ENCODE measurements at places on chromosomes 12 and 14. TPM values are rescaled to one million over a fixed set of nuclear protein-coding genes. Genes with fewer than 3 reads are reported as not detected.

- H3K4me1 ChIP-seq = no peaks in the 10 kb centered on the region
- no peak overlapping the region for H3K27ac ChIP-seq
- H3K4me3 ChIP-seq = no peak overlapping the region
- no peak for DNase-seq
- no peaks in the 10 kb centered on the region for H3K36me3 ChIP-seq
Measured at GRCh38 chr14:83777516-83777915, 1752.4 kb upstream of the FLRT2 start.

DNA sequence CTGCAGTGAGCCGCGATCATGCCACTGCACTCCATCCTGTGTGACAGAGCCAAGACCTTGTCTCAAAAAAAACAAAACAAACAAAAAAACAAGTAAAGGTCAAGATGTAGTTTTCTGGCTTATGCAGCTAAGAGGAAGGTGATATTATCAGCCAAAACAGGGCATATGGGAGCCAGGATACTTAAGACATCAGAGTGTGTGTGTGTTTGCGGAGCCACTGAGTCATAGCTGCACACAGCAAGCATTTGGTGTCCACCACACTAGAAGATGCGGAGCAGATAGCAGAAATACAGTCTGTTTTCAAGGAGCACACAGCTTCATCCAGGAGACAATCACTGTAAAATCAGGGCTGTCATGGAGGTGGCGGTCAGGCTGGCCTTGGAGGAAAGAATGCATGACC lies 72.6 kb upstream of the REP15 start:
- H3K4me3 ChIP-seq = no peak overlapping the region
- DNase-seq = no peak
- no peaks in the 10 kb centered on the region for H3K27me3 ChIP-seq
- peaks cover 8% of the 10 kb centered on the region for H3K4me1 ChIP-seq

DNA sequence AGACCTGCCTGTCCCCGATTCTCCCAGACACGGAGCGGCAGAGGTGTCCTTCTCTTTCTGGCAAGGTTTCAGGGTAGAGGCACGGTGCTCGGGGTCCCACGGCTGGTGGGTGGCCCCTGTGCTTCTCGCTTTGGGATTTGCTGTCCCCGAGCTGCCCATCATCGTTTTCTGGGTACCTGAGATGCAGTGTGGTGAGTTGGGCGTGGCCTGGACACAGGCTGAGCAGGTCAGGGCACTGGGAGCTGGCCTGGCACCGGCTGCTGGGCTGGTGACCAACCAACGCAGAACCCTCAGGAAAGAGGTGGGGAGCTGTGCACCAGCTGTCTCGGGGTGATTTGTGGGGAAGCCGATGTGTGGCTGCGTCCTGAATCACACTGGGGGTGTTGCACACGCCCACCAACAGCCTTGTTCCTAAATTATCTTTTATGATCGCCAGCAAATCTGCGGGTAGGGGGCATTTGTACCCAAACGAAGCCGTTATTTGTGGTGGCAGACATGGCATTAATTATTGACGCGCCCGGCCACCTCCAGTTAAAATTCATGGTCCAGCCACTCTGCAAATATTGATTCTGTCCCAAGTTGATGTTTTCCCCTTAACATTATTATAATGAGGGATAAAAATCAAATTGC lies 61.0 kb downstream of the KIF26A start:
- H3K27me3 ChIP-seq = no peaks in the 10 kb centered on the region
- H3K36me3 ChIP-seq = no peaks in the 10 kb centered on the region
- H3K4me3 ChIP-seq = no peak overlapping the region
- no peak overlapping the region for H3K27ac ChIP-seq
- DNase-seq = no peak
- H3K4me1 ChIP-seq = no peaks in the 10 kb centered on the region

DNA sequence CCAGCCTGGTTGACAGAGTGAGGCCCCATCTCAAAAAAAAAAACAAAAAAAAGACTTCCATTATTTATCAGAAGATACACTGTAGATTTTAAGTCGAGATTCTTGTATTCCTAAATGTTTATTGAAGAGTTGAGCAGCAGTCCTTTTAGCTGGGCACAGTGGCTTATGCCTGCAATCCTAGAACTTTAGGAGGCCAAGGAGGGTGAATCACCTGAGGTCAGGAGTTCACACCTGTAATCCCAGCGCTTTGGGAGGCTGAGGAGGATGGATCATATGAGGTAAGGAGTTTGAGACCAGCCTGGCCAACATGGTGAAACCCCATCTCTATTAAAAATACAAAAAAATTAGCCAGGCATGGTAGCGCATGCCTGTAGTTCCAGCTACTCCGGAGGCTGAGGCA lies 57.6 kb downstream of the HEATR5A start:
- H3K27me3 ChIP-seq = no peaks in the 10 kb centered on the region
- DNase-seq = no peak
- H3K36me3 ChIP-seq = no peaks in the 10 kb centered on the region
- H3K4me3 ChIP-seq = no peak overlapping the region

DNA sequence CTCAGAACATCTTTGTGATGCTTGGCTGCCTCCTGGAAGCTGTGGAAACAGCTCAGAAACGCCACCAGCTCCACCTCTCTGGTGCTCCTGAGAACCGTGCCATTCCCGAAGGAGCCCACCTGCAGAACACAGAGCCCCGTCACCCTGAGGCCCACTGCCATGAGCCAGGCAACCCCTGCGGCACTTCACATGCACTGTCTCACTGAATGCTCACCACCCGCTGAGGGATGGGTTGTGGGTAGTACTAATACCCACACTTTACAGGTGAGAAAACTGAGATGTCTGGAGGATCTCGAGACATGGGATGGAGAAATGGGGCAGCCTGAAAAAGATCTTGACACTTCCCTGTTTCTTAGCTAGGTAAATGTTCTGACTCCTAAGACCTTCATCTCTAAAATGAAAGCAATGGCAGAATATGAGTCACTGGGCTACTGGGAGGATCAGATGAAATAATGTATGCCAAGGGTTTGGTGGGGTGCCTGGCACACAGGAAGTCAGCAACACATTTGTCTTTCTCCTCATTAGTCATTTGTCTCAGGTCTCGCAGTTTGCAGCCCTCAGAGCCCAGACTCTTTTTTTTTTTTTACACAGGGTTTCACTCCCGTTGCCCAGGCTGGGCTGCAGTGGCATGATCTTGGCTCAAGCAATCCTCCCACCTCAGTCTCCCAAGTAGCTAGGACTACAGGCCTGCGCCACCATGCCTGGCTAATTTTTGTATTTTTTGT lies 5.3 kb downstream of the OASL start:
- H3K36me3 ChIP-seq = no peaks in the 10 kb centered on the region
- H3K4me3 ChIP-seq = no peak overlapping the region
- H3K27me3 ChIP-seq = no peaks in the 10 kb centered on the region
- DNase-seq = no peak
- peaks cover 6% of the 10 kb centered on the region for H3K4me1 ChIP-seq
- H3K27ac ChIP-seq = no peak overlapping the region

Gene GCH1
- 9.2 TPM for total RNA-seq

Gene RD3L
- not detected for total RNA-seq

All from kidney (tissue), 22 donors.